ENCODE measurements at places on chromosomes 12 and 14. TPM values are rescaled to one million over a fixed set of nuclear protein-coding genes. Genes with fewer than 3 reads are reported as not detected.

RFC5 gene
- 238 TPM for total RNA-seq

OR6J1 gene
- total RNA-seq, result not detected

CD27 gene
- 8.7 TPM for total RNA-seq

DNA sequence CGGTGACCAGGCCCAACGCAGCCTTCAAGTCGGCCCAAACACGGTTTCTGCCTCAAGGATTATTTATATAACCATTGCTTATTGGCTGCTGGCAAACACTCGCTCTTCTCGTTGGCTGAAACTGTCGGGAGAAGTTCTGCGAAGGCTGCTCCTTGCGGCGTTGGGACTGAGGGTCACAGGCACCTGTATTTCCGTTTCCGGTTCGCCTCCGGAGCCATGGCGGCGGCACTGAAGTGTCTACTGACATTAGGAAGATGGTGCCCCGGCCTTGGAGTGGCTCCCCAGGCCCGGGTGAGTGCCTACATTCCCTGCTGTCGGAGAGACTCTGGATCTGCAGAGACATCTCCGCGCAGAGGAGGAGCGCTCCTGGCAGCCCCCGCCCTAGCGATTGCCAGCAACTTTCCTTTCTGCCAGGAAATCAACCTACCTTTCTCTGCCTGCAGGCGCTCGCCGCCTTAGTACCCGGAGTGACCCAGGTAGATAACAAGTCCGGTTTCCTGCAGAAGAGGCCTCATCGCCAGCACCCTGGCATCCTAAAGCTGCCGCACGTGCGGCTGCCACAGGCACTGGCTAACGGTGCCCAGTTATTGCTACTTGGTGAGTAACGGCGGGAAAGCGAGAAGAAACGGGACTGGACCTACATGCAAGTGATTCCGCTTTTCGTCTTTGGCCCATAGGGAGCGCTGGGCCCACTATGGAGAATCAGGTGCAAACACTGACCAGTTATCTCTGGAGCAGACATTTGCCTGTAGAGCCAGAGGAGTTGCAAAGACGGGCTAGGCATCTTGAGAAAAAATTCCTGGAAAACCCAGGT lies at the start of gene METTL17:
TSS of gene METTL17 (plus strand) at position 194 of the 814 bp plus-strand sequence. CDS start at position 217, 23 bp downstream.
- H3K27me3 ChIP-seq, result no peaks in the 10 kb centered on the region
- peak within 1 kb of the TSS; percentile 88 for H3K4me3 ChIP-seq
- H3K4me1 ChIP-seq, result peaks cover 34% of the 10 kb centered on the region
- DNase-seq, result peak; percentile 98
- H3K27ac ChIP-seq, result peak within 1 kb of the TSS; percentile 80
- H3K36me3 ChIP-seq, result peaks cover 23% of the 10 kb centered on the region
